ENCODE measurements at places on chromosomes 5 and 9. TPM values are rescaled to one million over a fixed set of nuclear protein-coding genes. Genes with fewer than 3 reads are reported as not detected.

GRCh38 chr5:164090358-164090757 lies 584.9 kb downstream of the MAT2B start:
- no peak for DNase-seq

DNA sequence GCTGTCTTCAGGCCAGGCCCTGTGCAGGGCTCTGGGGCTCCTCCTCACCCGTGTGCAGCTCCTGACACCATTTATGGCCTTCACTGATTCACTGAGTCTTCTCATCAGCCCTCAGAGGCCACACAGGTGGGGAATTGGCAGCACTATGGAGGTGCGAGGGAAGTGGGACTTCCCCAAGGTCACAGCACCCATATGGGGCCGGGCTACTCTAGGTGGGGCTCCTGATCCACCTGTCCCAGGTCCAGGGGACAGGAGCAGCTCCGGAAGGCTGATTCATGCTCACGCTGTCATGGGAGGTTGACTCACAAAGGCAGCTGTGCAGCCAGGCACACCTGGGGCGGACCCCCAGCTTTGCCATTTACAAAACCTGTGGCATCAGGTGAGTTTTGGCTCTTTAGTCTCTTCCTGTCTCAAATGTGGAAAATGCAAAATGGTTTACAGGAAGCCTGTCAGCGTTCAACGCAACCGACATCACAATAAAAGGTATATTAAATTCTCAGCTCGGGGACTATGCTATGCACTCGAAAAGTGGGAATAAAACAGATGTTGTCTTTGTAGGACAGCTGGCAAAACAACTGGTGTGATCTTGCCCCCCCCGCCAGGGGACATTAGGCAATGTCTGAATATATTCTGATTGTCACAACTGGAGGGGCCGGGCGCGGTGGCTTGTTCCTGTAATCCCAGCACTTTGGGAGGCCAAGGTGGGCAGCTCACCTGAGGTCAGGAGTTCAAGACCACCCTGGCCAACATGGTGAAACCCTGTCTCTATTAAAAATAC lies 15.0 kb downstream of the NAIF1 start:
- no peak for DNase-seq

DNA sequence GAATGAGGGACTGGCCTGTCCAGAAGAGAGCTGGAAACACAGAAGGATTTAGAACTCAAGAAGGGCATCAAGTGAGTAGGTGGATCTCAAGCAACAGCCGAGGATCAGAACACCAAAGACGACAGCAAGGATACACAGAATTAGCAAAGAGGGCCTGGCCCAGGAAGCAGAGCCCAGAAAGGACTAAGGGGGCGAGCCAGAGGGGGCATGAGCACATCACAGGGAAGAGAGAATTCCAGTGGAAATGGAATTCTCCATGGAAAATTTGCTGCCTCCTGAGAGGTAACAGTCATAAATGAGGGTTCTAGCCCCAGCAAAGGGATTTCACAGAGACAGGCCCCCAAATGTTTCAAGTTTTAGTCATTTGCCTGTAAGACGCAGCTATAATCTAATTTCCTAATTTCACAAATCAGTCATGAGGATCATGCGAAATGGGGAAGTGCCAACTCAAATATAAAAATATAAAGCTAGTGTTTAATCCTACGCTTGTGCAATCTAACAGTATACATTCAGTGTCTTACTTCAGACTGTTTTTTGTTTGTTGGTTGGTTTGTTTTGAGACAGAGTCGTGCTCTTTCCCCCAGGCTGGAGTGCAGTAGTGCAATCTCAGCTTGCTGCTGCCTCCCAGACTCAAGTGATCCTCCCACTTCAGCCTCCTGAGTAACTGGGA lies 46.7 kb downstream of the FNBP1 start:
- DNase-seq, result no peak

DNA sequence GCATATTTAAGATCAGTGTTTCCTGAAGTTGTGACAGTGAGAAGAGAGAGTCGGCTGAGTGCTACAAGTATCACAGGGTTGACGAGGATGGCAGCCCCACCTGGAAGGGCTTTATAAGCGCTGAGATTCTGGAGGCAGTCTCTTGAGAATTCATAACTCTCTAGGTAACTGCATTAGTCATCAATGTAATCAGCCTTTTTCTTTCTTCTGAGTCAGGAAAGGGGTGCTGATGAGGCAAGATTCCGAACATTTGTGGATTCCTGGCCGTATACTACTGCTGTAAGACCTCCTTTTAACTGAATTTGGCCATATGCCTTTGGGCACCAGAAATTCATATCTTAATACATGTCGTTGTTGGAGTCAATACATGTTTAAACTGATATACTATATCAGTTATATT lies 6.6 kb upstream of the RNF20 start:
- no peak for DNase-seq

GRCh38 chr5:149195337-149195887 lies 54.1 kb downstream of the ABLIM3 start:
- DNase-seq, result no peak

DNA sequence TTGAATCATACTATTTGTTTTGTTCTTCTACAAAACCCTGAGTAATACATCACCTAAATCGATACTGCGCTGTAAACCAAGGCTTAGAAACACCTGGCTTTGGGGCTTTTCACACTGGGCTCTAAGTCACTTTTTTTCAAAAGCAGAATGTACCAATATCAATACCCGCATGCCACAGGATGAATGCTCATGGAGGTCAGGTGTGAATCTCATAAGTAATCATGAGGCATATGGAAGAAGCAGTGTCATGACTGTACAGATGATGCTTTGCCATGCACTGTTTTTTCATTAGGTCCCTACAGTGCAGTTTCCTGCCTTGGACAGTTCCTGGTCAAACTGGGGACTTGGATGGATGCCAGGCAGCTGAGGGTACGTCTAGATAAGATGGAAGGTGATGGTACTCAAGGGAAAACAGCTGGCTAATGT lies 49.0 kb upstream of the ATG10 start:
- no peak for DNase-seq

GRCh38 chr5:172791726-172792445 lies 20.9 kb upstream of the DUSP1 start:
- DNase-seq, result peak; percentile 60

DNA sequence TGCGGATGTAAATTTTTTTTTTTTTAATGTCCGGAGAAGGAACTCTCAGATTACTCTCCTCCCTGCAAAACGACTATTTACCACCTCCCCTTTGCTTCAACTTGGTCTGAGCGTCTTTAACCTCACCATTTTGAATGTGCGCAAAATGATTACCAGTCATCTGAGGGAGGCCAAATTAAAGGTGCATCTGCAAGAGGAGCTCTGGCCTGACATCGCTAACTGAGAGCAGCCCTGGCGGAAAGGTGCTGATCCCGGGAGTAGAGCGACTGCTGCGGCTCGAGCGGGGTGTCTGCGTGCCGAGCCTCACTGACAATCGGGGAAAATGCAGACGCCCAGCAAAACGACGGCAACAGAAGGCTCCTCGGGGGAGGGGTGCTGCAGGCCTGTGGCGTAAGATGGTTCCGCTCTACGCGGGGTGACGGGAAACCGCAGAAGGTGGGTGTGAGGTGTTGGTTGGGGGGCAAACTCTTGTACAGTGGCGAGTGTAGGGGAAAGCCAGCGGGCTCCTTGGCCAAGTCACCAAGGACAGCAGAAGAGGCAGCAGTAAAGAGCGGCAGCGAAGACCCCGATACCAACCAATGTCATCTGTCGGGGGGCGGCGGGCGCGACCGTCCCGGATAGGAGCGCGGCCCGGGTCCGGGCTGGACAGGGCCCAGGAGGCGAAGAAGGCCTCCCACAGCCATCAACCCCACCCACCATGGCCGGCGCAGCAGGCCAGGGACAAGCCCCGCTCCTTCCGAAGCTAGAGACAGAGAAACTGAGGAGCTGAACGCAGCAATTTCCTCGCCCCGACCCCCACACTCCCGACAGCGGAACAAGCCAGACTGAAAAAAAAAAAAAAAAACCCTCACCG lies 557 bp downstream of the PJA2 start:
- peak; percentile 90 for DNase-seq

DNA sequence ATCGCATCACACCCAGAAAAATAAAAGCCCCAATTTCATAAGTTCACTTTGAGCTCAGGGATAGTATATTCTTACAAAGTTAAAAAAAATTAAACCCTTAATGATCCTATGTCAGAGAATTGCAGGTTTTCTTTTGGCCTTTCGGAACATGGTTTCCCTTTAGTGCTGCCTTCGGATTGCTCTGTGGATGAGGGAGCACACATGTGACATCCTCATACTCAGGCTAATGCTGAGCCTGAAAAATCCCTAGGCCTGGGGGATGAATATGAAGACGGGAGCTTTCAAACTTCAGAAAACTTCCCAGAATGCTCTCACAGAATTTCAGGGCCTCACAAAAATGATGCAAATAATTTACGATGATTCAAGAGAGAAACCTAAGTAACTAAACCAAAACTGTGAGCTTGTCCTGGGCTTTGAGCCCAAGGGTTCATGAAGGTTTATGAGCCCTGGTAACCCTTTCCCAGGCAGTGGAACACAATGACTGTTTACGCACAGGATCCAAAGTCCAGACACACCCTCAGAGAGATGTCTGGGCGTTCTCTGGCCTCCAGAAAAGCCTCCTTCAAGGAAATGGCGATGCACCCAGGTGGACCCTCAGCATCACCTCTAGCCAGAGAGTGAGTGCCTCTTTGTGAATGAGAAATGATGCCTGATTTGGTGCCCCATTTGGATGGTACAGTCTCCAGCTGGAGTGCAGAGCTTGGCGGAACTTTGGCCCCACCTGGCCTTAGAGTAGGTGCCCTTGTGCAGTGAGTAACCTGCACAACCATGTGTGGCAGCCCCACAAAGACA lies 145.4 kb downstream of the ENTREP1 start:
- DNase-seq, result no peak

DNA sequence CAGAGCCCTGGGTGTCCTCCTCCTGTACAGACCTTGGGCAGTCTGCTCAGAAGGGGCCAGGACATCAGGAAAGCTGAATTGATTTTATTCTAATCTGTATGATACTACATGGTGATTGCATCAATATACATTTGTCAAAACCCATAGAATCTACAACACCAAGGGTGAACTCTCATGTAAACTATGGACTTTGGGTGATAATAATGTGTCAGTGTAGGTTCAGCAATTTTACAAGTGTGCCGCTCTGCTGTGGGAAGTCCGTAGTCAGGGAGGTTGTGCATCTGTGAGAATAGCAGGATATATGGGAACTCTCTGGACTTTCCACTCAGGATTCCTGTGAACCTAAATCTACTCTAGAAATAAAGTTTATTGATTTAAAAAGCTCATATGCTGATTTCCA lies 155.3 kb upstream of the NFIL3 start:
- DNase-seq, result no peak

DNA sequence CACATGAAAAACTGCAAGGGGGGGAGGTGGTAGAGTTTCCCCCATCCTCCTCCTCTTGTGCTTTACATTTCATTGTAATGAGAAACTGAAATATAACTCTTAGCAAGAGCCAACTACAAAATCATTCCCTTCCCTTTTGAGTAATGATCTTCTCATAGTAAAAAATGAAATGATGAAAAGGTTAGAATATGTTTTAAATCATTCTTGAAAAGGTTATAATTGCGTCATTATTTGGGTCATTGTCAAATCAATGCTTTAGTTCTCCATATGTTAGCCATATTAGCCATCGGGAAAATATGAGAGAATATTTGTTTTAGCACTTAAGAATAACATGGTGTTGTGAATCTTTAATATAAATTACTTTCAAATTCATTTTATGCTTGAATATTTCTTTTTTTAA lies 1185.0 kb upstream of the CDH18 start:
- DNase-seq, result no peak

DNA sequence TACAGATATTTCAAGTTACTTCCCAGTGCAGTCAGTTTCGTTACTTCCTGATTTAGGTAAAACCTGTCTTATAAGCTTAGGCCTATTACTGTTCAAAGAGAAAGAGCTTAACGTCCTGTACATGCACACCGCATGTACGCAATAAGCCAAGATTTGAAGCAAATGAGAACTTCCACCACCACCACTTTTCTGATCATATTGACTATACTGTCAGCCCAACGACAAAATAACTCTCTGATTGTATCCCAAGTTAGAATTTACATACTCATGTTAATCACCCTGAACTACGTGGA lies 5.1 kb downstream of the NFIB start:
- DNase-seq, result no peak

DNA sequence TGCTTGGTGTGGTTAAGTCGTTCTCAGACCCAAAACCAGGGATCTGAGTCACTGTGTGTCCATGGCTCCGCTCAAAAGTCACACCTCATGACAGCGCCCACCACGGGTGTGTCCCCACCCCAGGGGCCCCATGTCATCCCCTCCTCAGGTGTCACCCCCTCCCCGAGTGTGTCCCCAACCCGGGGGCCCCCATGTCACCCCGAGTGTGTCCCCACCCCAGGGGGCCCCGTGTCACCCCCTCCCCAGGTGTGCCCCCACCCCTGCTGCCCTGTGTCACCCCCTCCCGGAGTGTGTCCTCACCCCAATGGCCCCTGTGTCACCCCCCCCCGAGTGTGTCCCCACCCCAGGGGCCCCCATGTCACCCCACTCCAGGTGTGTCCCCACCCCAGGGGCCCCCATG lies 5.1 kb downstream of the LRRC14B start:
- no peak for DNase-seq

GRCh38 chr5:159021901-159022556 lies 77.7 kb downstream of the EBF1 start:
- peak; percentile 82 for DNase-seq

DNA sequence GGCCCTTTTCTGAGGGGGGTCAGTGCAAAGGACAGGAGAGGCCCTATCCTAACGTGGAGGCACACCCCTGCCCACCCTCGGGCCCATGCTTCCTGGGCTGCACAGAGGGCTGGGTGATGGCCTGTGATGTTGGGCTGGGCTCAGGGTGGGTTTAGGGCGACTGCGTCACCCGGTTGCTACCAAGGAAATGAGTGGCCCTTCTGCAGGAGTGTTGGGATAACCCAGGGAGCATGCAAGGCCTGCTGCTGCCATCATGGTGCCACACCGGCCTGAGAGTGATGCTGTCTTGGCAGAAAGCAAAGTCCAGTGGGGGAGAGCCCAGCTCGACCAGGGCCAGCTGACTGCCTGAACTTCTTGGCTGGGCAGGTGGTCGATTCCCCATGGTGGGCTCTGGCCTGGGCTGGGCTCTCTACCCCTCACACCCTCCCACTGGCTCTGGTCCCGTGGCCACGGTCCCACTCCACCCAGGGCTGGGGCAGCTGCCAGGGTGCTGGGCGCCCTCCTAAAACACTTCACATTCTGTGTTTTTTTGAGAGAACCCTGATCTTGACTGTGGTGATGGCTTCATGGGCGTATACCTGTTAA lies 21.5 kb upstream of the MRNIP start:
- DNase-seq, result no peak

GRCh38 chr5:155260798-155261197 lies 247.2 kb downstream of the KIF4B start:
- DNase-seq, result no peak

- DNase-seq, result no peak
These were observed 4.8 kb downstream of the FOXI1 start for GRCh38 chr5:170110403-170111087.

Gene CMBL
- total RNA-seq, result 0.93 TPM

Gene FOXD4L5
- total RNA-seq, result 0.17 TPM

Gene RAI14
- total RNA-seq, result 24.2 TPM

Gene CA9
- 2.1 TPM for total RNA-seq

Gene IRX2
- 27.2 TPM for total RNA-seq

Gene LRRC19
- not detected for total RNA-seq
